Esophagus mucosa (tissue), 1 donor: ENCODE measurements at places on chromosomes 2 and 18. TPM values are rescaled to one million over a fixed set of nuclear protein-coding genes. Genes with fewer than 3 reads are reported as not detected.

- no peak for ATAC-seq
Observed at GRCh38 chr2:27891673-27892105, 1.2 kb downstream of the BABAM2 start.

PIEZO2 gene
- 0.76 TPM for total RNA-seq

SLC9A4 gene
- total RNA-seq: 0.08 TPM

FAM110C gene
- total RNA-seq: 44.3 TPM

TUBB8B gene
- not detected for total RNA-seq

AOX1 gene
- total RNA-seq: 5.2 TPM

BMP10 gene
- total RNA-seq: not detected
